NCI-H1436 treated with DMSO at 0.1 percent for 48 hours (cell line): ENCODE measurements at places on chromosomes 12 and 14.

- no peak for DNase-seq
Observed at GRCh38 chr12:46109343-46110222, 119.2 kb upstream of the SCAF11 start.

DNA sequence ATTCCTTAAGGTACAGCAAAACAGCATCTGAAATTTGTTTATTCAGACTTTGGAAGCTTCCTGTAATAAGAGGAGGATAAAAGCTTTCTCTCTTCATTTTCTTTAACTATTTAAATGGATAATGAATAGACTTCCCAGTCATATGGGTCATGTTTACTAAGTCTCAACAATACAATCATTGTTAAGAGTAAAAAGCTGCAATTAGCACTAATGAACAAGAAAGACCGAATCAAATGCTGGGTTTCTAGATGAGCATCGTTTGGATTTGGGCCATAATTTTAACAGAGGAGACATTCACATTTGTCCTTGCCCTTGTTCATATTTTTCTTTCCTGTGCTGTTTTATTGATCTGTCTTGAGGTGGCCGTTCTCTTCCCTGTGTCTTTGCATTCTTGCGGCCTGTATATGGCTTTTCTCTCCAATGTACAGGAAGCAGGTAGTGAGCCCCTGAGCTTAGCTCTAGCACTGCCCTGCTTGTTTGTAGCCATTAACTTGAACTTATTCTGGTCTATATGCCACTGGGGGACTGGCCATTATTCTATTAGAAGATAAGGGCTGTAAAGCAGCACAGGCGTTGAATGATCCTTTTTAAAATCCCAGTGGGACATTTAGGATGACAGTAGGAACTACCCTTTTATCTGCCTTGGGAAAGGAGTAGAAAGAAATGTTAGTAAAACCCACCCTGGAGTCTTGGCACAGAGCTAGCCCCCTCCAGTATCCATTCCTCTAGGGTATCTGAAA is 34.6 kb downstream of the ABHD12B start:
- DNase-seq, result peak; percentile 37

- no peak for DNase-seq
Observed at GRCh38 chr12:19243551-19243950, 114.0 kb downstream of the PLEKHA5 start.

DNA sequence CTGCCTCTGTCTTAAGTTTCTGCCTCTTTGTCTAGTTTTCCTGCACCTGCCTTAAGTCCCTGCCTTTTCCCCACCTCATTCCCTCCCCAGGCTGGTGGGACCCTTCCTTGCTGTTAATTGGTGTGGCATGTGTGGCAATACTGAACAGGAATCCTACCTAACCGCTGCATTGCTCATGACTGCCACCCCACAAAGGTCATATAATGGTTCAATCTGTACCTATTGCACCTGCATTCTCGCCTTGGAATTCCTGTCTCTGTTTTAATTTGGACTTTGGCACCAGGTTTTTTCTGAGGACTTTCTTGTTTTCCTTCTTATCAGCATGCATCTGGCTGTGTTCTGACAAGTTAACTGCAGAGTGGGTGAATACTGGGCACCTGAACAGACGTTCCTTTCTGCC is 966.2 kb upstream of the TMEM132C start:
- no peak for DNase-seq

DNA sequence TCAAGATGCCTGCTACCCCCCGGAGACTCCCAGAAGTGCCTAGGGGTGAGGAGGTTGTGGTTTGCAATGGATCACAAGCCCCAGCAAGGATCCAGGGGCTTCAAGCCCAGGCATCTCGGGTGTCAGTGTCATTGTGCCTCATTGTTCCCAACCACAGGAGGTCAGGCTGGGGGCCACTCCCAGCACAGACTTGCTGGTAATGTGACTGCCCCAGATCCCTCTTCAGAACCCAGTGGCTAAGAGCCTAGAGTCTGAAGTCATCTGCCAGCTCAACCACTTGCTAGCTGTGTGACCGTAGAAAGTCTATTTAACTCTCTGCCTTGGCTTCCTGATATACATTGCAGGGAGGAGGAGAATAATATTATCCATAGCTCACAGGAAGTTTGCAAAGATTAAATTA is 7.7 kb upstream of the ASB2 start:
- DNase-seq, result no peak

DNA sequence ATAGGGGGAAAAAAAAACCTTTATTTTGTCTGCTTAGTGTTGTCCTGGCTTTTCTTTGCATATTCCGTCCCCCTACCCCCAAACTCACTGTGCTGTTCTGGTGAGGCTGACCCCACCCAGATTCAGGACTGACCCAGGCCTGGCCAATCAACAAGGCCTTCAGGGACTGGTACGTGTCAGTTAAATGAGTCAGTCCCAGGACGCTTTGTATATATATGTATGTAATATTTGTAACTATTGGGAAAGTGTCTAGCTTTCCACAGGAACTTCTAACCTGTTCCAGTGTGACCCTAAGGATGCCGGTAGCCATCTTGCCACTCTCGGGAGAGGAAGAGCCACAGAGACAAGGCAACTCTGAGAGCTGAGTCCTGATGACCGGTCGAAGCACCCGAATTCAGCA is 107.4 kb downstream of the VCPKMT start:
- DNase-seq, result no peak

DNA sequence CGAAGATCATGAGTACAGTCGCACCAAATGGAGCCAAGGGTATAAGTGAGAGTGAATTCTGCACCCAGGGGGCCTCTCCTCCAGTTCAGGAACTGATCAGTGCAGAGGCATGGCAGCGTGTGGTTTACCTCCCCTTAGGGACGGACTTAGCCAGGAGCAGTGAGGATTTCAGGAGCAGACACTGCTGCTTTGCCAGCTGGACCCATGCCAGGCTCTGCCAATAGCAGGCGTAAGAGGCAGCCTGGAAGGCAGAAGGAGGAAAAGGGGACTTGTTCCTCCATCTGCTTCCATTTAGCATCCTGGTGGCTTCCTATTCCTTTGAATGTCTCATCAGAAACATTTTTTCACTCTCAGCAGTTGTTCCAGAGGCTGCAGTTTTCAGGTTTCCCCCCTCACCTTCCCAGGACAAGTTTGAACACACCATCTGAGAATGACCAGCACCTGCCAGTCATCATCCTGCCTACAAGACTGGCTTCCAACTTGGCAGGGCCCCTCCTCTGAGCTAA is 137.0 kb upstream of the LMNTD1 start:
- no peak for DNase-seq

DNA sequence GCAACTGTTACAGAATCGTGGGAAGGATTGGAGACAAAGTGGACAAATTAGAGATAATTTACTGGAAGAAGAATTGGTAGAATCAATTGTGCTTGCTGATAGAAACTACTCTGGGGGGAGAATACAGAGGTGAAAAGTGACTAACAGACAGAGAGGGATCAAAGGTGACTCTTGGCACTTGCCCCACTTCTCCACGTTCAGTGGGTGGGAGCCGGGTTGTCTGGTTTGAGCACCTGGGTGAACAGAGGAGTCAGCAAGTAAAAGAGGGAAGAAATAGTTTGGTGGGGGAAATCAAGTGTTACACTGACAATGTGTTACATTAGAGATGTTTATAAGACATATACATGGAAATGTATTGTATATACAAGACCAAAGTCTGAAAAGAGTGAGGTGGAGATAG is 69.1 kb downstream of the PPP2R5E start:
- no peak for DNase-seq

- DNase-seq, result no peak
Observed at GRCh38 chr12:15712823-15713660, 76.1 kb downstream of the EPS8 start.

DNA sequence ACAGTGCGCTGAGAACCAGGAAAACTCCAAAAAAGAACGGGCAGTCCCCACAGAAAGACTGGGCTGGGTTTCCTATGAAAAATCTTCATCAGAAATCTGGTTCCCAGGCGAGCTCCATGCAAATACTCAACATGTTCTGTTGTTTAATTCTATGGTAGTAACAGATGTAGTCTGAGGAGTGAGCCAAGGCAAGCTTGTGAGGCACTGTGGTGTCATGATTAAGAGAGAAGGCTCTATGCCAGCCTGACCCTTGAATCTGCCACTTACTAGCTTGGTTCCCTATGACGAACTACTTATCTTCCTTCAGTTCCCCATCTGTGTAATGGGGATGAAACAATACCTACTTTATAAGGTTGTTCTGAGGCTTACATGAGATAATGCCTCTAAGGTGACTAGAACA is 10.7 kb downstream of the POMT2 start:
- DNase-seq, result no peak

- DNase-seq, result no peak
Observed at GRCh38 chr12:53052419-53053217, 2.8 kb downstream of the TNS2 start.

GRCh38 chr12:53567961-53568808 is 58.0 kb downstream of the ATF7 start:
- no peak for DNase-seq

- no peak for DNase-seq
Observed at GRCh38 chr12:26822026-26822425, 11.0 kb downstream of the ITPR2 start.

DNA sequence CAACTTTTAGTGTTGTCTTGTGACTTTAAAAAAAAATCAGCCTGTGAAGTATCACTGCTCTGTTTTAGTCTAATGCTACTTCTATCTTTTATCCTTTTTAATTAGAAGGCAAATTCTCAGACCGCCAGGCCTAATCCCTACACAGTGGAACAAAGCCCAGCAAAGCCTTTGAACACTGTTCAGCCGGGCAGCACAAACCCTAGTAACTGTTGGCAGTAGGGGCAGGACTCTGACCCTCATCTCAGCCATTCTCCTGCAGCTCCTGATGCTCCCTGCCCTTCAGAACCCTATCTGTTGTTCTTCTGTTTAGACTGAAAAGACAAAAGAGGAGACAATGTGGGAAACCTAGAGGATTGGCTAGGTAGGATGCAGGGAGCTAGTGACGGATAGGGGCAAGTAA is 78.0 kb upstream of the OTX2 start:
- DNase-seq, result no peak

GRCh38 chr12:109460538-109460937 is 16.6 kb downstream of the KCTD10 start:
- DNase-seq, result no peak

DNA sequence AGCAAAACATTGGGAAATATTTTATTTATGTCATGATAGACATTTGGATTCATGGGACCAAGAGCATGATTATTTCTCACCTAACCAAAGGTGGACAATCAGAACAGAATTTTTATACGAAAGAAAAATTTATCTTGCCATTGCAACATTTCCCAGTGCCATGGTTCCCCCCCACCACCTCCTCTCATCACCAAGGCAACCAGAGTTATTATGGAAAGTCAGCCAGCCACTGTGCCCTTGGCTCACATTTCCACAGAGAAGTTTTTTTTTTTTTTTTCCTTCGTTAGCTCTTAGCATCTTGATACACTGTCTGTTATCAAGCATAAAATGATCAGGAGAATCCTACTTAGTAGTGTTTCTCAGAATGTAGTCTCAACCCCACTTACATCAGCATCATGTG is 176.4 kb upstream of the TMTC1 start:
- no peak for DNase-seq

DNA sequence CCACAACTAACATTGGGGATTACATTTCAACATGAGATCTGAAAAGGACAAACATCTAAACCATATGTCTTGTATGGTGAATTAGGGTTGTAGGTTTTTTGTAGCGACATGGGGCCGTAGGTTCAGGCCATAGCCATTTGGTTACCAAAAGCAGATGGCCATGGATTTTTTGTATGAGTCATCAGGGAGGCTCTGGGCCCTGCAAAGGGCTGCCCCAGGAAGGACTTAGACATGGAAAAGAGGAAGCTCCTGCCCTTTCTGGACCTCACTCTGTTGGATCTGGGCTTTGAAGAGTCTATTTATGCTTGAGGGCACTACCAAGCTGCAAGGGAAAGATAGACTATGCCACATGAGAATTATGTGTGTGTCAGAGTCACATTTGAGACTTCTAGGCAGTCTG is 89.3 kb upstream of the DHRS4 start:
- no peak for DNase-seq

DNA sequence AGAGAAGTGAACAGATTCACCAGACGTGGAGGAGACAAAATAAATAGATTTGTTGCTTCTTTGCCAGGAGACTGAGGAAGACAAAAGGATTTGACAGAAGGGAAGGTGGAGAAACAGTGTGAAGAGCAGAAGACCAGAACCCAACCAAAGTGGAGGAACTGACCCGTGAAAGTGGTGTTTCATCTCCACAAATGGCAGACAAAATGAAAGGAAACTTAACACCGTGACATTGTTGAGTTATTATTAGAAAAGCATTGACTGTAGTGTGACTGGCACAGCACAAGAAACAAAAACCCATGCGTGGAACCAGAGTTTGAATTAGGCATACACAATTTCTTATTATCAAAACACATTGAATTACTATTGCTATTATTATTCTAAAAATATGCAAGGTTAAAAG is 518.1 kb downstream of the TMEM121 start:
- DNase-seq, result no peak

- no peak for DNase-seq
Observed at GRCh38 chr12:95114766-95115405, 41.5 kb upstream of the NR2C1 start.

DNA sequence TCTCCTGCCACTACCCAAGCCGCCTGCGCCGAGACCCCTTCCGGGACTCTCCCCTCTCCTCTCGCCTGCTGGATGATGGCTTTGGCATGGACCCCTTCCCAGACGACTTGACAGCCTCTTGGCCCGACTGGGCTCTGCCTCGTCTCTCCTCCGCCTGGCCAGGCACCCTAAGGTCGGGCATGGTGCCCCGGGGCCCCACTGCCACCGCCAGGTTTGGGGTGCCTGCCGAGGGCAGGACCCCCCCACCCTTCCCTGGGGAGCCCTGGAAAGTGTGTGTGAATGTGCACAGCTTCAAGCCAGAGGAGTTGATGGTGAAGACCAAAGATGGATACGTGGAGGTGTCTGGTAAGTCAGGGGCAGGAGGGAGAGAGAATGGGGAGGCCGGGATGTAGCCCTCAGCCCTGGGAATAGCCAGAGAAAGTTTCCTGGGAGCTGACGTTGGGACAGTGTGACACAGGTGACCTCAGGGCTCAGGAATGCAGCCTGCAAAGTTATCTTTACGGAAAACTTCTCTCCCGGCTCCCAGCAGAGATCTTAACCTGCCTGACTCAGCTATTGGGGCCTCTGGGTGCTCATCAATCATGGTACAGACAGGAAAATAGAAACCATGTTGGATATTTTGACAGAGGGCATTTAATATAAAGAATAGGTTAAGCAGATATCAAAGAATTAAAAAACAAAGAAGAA is 747 bp downstream of the HSPB8 start:
- DNase-seq, result no peak

GRCh38 chr12:87670448-87670847 is 358.8 kb downstream of the C12orf50 start:
- DNase-seq, result no peak
